ENCODE measurements at places on chromosomes 7 and 10.

DNA sequence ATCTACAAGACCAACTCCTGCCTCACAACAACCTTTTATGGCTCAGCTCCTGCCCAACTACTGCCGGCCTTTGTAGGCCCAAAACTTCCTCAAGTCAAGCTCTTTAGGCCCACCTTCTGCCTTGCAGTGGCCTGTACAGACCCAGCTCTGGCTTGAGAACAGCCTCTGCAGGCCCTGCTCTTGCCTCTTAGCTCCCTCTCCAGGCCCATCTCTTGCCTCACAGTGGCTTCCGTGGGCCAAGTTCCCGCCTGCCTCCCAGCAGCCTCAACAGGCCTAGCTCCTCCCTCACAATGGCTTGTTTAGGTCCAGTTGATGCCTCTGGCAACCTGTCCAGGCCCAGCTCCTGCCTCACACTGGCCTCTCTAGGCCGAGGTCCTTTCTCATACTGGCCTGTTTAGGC lies 32.4 kb upstream of the VKORC1L1 start:
- DNase-seq: peak; percentile 39

GRCh38 chr7:1246160-1246870 lies 13.6 kb downstream of the UNCX start:
- no peak for DNase-seq

DNA sequence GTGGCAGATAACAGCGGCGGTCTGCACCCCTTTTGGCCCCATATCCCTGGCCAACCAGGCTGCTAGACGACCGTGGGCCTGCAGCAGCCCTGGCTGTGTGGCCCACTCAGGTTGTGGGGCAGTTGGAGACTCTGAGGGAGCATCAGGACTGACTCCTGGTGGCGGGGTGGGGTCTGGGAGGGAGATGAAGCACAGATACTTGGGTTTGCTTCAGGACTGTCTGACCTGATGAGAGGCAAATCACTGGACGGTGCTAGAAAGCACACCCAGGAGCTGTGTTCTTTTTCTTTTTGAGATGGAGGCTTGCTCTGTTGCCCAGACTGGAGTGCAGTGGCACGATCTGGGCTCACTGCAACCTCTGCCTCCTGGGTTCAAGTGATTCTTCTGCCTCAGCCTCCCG lies 28.2 kb downstream of the BAMBI start:
- no peak for DNase-seq

DNA sequence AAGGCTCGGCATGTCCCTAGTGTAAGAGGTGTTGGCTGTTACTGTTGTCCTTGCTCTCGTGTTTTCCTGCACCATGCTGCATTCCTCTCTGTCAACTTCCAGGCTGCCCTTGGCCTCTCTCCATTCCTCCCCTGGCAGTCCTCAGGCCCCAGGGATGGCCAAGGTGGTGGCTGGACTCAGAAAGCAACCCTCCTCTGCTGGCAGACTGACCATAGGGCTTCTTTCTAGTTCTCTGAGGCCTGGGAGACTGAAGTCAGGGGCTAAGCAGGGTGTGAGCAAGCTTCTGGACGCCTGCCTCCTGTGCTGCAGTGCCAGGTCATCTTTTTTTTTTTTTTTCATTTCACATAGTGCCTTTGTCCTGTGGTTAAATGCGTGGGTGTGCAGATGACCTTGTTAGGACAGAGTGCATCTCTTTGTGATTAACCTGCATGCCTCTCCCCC lies 72.0 kb downstream of the GOLGA7B start:
- no peak for DNase-seq

GRCh38 chr7:23213755-23214154 lies 31.9 kb downstream of the NUP42 start:
- no peak for DNase-seq

- DNase-seq: no peak
Observed at GRCh38 chr7:155805826-155806095, 6.5 kb downstream of the SHH start.

- no peak for DNase-seq
Observed at GRCh38 chr10:116694243-116694926, 48.0 kb downstream of the HSPA12A start.

GRCh38 chr7:113764401-113765035 lies 154.3 kb downstream of the PPP1R3A start:
- no peak for DNase-seq

- DNase-seq: no peak
Observed at GRCh38 chr7:157444843-157445135, 108.0 kb downstream of the DNAJB6 start.

DNA sequence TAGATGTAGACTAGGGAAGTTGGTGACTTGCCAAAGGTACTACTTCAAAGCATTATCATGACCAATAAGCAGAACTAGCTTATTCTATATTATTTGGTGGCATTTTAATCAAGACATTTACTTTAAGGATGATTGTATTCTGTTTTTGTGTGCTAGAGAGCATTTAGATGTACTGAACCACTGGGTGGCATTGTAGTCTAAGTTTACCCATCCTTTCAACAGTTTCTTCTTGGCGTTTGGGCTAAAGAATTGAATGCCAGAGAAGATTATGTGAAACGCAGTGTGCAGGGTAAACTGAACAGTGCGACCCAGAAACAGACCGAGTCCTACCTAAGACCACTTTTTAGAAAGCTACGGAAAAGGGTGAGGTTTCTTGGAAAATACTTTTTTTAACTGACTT lies 26.8 kb downstream of the PRPF18 start:
- DNase-seq: peak; percentile 19

- no peak for DNase-seq
Observed at GRCh38 chr7:34128762-34129161, 223.4 kb downstream of the BMPER start.

- no peak for DNase-seq
Observed at GRCh38 chr10:112447620-112447928, 559 bp downstream of the VTI1A start.

- no peak for DNase-seq
Observed at GRCh38 chr7:40033826-40034225, 83.8 kb downstream of the CDK13 start.

GRCh38 chr7:103141753-103142404 lies 7.0 kb downstream of the NAPEPLD start:
- DNase-seq: no peak

GRCh38 chr10:54066646-54067045 lies 734.4 kb downstream of the PCDH15 start:
- no peak for DNase-seq

GRCh38 chr10:42551582-42552187 lies 86.7 kb downstream of the ZNF33B start:
- peak; percentile 4 for DNase-seq

Data from AG08396 (cell line).